ENCODE measurements at places on chromosomes 5 and 9.

GRCh38 chr9:26357803-26358344 lies 534.7 kb downstream of the CAAP1 start:
- DNase-seq: no peak
- H3K27ac ChIP-seq: no peak overlapping the region
- no peaks in the 10 kb centered on the region for H3K27me3 ChIP-seq
- H3K4me1 ChIP-seq: no peaks in the 10 kb centered on the region
- no peaks in the 10 kb centered on the region for H3K36me3 ChIP-seq

GRCh38 chr5:10324518-10325370 lies 17.0 kb upstream of the CMBL start:
- DNase-seq: no peak
- H3K27me3 ChIP-seq: no peaks in the 10 kb centered on the region
- no peak overlapping the region for H3K4me3 ChIP-seq
- no peaks in the 10 kb centered on the region for H3K36me3 ChIP-seq
- no peaks in the 10 kb centered on the region for H3K4me1 ChIP-seq
- no peak overlapping the region for H3K27ac ChIP-seq

GRCh38 chr5:38642189-38642911 lies 85.9 kb upstream of the LIFR start:
- no peaks in the 10 kb centered on the region for H3K27me3 ChIP-seq
- no peaks in the 10 kb centered on the region for H3K36me3 ChIP-seq
- no peaks in the 10 kb centered on the region for H3K4me1 ChIP-seq
- no peak overlapping the region for H3K4me3 ChIP-seq

DNA sequence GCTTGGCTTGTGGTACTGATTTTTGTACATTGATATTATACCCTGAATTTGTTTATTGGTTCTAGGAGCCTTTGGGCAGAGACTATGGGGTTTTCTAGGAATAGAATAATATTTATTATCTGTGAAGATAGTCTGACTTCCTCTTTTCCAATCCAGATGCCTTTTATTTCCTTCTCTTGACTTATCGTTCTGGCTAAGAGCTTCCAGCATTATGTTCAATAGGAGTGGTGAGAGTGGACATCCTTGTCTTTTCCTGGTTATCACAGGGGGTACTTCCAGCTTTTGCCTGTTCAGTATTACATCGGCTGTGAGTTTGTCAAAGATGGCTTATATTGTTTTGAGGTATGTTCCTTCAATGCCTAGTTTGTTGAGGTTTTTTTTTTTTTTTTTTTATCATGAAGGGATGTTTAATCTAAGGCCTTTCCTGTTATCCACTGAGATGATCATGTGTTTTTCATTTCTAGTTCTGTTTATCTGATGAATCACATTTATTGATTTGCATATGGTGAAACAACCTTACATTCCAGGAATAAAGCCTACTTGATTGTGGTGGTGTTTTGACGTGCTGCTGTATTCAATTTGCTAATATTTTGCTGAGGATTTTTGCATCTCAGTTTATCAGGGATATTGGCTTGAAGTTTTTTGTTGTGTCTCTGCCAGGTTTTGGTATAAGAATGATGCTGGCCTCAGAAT lies 77.5 kb downstream of the CERT1 start:
- no peaks in the 10 kb centered on the region for H3K4me1 ChIP-seq
- no peak overlapping the region for H3K4me3 ChIP-seq
- H3K27me3 ChIP-seq: no peaks in the 10 kb centered on the region
- no peak for DNase-seq
- no peak overlapping the region for H3K27ac ChIP-seq

- peaks cover 1% of the 10 kb centered on the region for H3K4me1 ChIP-seq
- no peaks in the 10 kb centered on the region for H3K27me3 ChIP-seq
- H3K4me3 ChIP-seq: no peak overlapping the region
- no peaks in the 10 kb centered on the region for H3K36me3 ChIP-seq
Measured at GRCh38 chr5:72407541-72407940, 87.4 kb downstream of the PTCD2 start.

DNA sequence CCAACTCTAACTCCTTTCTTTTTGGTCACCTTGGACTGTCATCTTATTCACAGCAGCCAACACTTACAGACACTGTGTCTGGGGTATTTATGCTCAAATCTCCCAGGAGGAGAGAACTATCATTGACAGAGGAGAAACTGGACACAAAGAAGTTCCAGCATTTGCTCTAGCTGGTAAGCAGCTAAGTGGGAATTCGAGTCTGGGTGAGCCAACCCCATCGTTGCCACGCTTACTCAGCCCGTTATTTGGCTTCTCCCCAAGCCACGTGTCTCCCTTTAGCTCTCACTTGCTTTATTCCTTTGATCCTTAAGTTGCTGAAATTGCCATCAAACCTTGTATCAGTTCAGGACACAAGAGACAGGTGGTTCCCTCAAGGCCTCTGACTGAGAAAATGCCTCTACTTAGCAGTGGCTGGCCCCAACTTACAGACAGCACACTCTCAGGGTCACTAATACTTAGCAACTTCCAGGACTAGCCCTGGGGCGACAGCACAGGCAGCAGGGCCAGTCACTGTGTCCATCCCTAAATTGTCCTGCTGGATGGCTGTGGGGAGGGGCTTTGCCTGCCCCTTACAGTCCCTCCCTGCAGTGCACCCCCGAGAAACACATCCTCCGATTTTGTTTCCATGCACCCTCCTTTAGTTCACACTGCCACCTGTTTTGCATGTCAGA lies 1.4 kb downstream of the SLC36A2 start:
- H3K27ac ChIP-seq: no peak overlapping the region
- H3K4me3 ChIP-seq: no peak overlapping the region
- H3K27me3 ChIP-seq: no peaks in the 10 kb centered on the region

DNA sequence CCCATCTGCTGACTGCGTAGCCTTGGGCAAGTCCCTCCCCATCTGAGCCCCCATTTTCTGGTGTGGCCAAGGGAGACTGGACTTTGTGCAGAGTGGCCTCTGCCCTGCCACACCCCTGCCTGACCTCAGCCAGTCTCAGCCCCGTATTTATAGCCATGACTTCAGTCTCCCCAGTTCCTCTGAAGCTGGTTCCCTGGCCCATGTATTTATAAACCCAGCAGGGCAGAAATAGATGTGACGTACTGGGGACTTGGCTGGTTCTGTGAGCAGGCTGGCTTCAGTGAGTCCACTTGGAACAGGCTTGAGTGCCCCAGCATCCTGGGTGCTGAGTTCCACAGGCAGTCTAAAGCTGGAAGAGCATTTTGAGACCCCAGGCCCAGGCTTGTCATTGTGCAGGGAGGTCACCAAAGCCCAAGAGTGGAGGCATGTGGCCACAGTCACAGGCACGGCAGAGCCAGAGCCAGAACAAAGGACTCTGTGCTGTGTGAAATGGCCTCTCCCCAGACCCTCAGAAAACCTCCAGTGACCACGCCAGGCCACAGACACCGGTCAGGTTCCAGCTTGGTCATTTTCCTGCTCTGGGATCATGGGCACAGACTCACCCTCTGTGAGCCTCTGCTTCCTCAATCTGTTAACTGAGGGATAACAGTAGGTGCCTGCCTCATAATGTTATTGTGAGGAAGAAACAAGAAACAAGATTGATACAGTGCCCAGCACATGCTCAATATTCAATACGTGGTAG lies 30.4 kb upstream of the SYNPO start:
- H3K36me3 ChIP-seq: no peaks in the 10 kb centered on the region
- no peak for DNase-seq
- no peak overlapping the region for H3K4me3 ChIP-seq

All from ovary (tissue), 10 donors.